Fibroblast of skin of right quadriceps (primary cell): ENCODE measurements at places on chromosomes 5 and 9.

DNA sequence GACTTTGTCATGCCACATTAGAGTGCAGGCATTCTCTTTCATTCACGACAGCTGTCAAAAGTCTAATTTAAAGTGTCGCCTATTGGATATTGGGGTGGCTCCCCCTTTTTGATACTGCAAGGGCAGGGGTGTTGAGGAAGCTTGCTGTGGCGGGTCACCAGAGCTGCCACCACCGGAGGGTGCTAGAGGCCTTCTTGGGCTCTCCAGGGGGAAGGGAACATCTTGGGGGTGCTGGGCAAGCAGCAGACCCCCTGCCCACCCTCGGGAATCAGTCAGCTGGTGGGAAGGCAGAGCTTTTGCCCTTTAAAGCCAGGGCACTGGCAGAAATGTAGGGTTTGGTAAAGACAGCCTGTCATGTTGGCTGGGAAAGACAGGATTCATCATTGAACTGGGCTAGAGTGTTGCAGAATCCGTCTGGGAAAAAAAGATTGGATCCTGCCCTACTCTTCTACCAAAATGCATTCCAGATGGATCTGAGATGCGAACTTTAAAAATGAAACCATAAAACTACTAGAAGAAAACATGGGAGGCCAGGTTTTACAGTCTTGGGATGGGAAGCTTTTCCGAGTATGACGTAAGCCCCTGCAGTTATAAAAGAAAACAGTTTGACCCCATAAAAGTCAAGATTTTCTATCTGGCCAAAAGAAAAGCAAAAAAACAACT, 22.3 kb downstream of the COL5A1 start:
- DNase-seq: peak; percentile 55

DNA sequence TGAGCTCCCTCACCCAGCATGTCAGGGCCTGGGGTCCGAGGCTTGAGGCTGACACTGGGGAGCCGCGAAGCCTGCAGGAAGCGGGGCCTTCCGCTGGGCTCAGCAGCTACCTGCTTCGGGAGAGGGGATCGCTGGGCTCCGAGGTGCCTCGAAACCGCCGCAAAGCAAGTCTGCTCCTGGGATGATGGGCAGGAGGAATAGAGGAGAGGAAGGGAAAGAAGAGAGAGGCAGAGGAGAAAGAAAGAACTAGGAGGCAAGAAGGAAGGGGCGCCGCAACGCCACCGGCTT, 1.5 kb upstream of the PRDM12 start:
- no peak for DNase-seq

DNA sequence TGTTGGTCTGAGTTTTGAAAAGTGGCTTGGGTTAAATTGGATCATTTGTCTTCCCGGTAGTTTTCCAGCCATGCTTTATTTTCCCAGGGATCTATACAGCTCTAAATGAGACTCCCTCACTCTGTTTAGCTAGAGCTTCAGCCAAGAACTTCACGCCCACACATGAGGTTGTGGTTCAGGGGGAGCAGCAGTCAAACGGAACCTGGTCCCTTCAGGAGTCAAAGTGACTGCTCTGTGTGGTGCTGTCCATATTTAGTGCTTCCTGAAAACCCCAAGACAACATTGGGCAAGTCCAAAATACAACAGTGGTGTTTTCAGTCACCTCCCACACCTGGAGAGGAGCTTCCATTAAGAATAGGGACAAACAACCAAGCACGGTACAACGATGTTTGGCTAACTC, 90.5 kb downstream of the ANKH start:
- no peak for DNase-seq

GRCh38 chr5:143343042-143343441, 60.4 kb downstream of the NR3C1 start:
- no peak for DNase-seq

DNA sequence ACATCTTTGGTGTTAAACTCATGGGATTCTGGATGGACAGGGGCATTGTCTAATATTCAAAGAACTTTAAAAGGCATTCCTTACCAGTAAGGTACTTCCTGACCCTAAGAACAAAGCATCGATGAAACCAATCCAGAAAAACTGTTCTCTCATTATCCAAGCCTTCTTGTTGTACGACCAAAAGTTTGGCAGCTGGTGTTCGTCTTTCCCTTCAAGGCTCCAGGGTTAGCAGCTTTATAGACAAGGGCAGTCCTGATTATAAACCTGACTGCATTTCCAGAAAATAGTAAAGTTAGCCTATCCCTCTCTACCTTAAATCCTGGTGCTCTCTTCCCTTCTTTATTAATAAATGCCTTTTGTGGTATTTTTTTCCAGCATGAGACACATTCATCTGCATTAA, 149.4 kb upstream of the MRPS30 start:
- no peak for DNase-seq

DNA sequence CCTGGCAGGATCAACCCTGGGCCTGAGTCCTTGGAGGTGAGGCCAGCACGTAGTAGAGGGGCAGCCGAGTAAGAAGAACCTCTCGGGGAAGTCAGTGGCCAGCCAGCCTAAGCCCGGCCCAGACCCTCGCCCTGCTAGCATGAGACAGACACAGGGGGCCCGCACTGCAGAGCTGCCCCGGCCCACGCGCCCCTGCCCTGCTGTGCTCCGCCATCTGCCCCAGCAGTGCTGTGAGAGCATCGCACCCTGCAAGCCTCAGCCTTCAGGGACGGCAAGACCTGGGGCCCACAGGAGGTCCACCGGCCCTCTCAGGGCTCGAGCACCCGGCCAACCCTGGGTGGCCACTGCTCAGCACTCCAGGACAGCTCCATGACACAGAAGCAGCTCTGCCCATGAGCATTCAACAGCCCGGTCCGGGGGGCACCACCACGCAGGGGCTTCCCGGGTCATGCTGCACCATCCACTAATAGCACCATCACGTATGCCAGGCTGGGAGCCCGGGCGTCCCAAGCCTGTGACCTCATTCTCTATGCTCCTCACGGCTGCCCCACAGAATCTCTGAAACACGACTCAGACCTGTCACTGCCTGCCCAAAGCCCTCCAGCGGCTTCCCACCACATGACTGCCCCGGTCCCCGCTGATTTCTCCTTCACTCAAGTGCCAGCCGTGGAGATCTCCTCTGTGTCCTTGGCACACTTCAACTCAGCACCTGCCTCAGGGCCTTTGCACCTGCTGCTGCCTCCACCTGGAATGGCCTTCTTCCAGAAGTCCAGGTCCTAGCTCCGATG, 38.1 kb downstream of the ADAMTS2 start:
- no peak for DNase-seq

GRCh38 chr5:50301756-50302155, 139.3 kb downstream of the EMB start:
- DNase-seq: no peak

DNA sequence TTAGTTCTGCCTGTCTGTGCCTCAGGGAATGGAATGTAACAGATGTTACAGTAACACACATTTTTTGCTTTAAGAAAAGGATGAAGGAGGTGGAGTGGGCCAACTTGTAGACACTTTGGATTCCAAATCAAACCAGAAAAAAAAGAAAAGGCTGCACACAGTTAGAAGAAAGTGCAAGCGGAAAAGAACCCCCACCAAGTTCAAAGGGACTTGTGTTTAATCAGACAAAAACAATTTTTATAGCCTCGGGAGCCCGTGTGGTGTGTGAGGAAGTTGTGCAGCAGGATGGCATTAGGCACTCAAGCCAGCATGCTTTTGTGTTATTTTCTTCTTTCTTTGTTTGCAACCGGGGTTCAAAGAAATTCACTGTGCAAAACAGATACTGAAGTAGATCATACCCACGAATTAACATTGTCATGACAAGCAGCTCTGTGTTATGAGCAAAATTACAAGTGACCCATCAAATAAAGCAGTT, 189.5 kb downstream of the SEMA5A start:
- peak; percentile 53 for DNase-seq

- DNase-seq: no peak
These were observed 104.7 kb upstream of the ELL2 start for GRCh38 chr5:96066386-96066719.

DNA sequence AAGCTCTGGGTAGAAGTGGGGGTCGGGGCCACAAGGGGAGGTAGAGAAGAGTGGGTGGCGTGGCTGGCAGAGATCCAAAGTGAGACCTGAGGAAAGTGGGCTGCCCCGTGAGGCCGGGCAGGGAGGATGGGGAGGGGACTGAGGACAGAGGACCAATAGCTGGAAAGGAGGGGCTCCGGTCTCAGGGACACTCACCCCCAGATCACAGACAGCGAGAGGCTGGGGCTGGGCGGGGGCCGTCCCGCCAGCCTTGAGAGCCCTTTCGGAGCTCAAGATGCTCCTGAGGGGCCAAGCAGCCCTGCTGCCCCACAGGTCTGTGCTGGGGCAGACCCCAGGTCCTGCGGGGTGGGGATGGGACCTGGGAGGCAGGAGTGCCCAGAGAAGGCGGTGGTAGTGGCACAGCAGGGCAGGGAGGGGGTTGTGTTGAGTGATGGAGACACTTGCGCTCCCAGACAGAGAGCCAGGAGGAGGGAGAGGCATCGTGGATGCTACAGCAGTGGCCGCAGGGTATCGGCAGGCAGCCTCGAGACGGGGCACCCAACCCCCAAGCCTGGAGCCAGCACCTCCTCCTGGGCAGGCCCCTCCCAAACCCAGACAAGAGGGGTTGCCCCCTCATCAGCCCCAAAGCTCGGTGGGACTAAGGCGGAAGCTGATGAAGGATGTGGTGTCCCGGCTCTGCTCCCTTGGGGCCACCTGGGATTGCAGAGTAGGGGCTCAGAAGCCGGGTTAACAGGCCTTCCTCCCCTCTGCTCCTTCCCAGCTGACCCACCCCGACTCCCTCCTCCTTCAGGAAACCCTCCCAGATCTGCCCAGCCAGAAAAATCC, 3.4 kb downstream of the SARDH start:
- DNase-seq: no peak

DNA sequence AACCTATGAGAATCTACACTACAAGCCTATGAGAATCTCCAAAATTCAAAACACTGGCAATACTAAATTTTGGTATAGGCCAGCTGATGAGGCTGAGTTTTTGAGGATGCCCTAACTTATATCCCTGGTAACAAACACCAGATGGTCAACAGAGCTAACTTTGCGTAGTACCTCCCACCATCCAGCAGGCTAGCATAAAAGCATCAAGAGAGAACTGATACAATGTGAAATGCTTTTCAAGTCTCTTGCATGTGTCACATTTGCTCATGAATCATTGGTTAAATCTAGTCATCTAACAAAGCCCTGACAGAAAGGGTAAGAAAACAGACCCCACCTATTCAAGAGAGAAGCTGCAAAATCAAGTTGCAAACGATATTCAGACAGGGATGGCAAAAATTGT, 1609.7 kb upstream of the CDH9 start:
- DNase-seq: peak; percentile 32

DNA sequence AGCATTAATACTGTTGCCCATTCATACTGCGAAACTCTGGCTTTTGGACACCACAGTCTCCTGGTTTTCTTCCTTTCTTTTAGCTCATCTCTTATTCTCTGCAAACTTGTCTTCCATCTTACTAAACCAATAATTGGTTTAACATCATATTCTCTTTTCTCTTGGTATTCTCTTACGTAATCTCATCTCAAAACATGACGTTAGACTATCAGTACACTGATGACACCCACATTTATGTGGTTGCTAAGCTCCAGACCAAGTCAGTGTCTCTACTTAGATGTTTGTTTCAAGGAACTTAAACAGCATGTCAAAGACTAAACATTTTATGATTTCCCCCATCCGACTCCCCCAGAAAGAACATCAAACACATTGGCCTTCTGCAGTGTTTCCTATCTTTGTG, 2.1 kb downstream of the PRRC1 start:
- DNase-seq: no peak

DNA sequence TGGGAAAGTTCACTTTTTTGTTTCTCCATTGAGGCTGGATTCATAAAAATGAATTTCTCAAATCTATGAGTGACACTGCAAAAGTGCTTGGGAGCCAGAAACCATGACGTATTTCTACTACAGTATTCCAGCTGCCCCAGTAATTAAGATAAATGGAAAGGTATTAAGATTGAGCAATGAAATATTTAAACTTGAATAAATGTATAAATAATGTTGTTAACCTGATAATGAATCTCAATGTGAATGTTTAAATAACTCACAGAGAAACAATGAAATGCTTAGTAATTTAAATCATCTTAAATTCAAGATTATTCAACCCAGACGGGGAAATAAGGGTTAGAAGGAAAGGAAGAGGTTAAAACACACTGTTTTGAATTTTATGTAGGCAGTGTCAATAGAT, 11.2 kb upstream of the SRP19 start:
- DNase-seq: no peak

DNA sequence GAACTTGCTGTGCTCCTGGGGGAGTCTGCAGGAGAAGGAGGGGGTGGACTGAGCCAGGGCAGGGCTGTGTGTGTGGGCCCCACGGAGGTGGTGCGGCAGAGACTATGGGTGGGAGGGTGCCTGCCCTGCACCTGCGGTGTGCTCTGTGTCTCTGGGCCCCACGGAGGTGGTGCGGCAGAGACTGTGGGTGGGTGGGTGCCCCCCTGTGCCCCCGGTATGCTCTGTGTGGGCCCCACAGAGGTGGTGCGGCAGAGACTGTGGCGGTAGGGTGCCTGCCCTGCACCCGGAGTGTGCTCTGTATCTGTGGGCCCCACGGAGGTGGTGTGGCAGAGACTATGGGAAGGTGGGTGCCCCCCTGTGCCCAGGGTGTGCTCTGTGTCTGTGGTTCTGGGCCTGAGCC, 103.7 kb downstream of the EHMT1 start:
- no peak for DNase-seq

DNA sequence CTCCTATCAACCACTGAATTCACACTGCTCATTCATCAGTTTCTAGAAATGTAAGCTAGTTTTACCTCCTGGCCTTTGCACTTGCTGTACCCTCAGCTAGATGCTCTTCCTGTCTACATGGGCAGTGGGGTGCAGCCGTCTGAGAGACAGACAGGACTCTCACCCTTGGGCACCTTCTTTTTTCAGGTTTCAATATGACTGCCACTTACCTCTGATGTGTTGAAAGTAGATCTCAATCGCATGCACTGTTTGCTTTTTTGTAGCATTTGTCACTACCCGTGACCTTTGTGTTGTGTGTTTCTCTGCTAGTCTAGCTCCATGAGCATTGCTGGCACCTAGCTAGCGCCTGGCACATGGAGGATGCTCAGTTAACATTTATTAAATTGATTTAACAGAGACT, 403.1 kb upstream of the TRPC7 start:
- DNase-seq: no peak

DNA sequence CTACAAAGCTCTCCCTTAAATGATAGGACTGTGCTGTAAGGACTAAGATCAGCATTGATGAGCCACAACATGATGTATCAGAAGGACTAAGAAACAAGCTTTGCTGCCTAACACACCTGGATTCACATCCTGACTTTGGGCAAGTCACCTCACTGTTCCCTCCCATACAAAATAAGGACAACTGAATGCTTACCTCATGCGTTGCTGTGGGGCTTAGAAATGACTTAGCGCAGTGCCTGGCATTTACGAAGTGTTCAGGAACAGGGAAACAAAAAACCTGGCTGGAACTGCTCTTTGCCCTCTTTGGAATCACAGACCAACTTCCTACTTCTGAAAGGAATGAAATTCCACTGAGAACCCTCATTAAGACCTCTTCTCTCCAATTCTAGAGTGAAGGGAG, 113.7 kb downstream of the BAAT start:
- no peak for DNase-seq

GRCh38 chr5:32297181-32298058, 15.3 kb downstream of the MTMR12 start:
- no peak for DNase-seq

- no peak for DNase-seq
These were observed 281.6 kb downstream of the PTPRD start for GRCh38 chr9:10331157-10331556.

GRCh38 chr9:1612886-1613285, 402.3 kb upstream of the SMARCA2 start:
- no peak for DNase-seq

- DNase-seq: no peak
These were observed 192.6 kb upstream of the PPP1R26 start for GRCh38 chr9:135286961-135287360.

GRCh38 chr9:106796771-106797170, 66.2 kb upstream of the ZNF462 start:
- peak; percentile 51 for DNase-seq
